ENCODE measurements at places on chromosomes 2 and 18.

- DNase-seq = no peak
Measured at GRCh38 chr2:70442301-70443077, 111.1 kb downstream of the TGFA start.

- no peak for DNase-seq
Measured at GRCh38 chr2:56583796-56584315, 400.1 kb downstream of the CCDC85A start.

GRCh38 chr2:660586-661359 is 16.4 kb downstream of the TMEM18 start:
- DNase-seq = no peak

- no peak for DNase-seq
Measured at GRCh38 chr2:169034984-169035544, 3.9 kb upstream of the ABCB11 start.

DNA sequence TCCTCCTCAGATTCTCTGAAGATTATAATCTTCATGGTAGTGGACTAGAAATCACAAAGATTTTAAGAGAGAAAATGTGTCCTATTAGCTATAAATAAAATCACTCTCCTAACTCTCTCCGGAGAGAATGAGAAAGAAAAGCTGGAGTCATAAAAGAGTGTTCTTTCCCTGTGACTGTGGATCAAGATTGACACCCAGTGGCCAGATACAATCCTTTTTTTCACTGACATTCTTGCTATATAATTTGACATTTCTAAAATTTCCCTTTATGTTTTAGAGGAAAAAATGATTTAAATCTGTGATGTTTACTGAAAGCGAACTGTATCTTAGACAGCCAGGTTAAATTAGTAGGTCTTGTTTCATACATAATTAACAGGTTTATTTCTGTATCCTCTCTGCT is 35.4 kb upstream of the LRP2 start:
- no peak for DNase-seq

GRCh38 chr18:61551586-61551985 is 218.4 kb downstream of the CDH20 start:
- DNase-seq = no peak

GRCh38 chr2:68284896-68285295 is 32.6 kb upstream of the PPP3R1 start:
- no peak for DNase-seq

DNA sequence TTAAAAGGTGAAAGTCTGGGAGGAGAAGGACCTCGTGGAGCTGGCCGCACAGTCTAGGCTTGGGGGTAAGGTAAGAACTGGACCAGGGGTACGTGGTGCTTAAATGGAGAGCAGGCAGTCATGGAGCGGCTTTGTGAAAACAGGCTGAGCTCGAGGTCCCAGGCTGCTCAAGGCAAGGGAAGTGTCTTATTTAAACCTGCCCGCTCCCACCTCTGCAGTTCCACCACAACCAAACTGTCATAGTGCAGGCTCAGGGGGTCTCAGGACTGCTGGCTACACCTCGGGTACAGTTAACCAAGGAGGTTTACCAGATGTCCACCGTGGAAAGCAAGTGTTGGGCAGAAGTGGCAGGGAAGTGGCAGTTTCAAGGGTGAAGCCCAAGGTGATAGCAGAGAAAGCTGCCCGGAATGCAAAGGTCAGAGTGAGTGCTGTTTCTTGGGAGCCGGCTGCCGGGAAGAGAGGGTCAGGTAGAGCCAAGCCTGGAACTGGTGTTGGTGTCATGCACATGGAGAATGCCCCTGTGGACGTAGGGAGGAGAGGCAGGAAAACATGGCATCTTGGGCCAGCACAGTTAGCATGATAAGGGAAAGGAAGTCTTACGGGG is 203.3 kb downstream of the GBX2 start:
- DNase-seq = no peak

DNA sequence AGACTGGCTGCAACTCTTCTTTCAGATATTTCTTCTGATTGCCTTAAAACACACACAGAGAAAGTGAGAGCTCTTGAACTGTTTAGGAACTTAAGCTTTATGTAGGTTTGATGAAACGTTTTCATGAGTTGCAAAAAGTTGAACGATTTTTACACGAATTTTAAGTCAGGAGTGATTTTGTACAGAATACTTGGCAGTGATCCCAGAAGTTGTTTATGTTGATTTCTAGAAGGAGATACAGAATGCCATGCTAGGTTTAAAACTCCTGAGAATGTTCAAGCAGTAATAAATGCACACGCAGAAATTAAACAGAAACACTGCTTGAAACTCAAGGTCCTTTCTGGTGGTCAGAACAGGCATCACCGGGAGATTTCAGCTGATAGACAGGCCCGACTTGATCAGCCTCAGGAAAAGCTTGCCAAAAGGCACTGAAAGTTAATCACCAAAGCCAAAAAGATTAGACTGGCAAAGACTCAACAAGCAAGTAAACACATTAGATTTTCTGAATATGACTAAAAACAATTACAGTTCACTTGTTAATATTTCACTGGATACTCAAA is 123.1 kb downstream of the SOCS6 start:
- no peak for DNase-seq

Data from activated CD4-positive, alpha-beta T cell treated with anti-CD3 and anti-CD28 coated beads, Interleukin-2, amount 50 U/mL, for 24 hours (primary cell).